ENCODE measurements at places on chromosomes 13 and 19. TPM values are rescaled to one million over a fixed set of nuclear protein-coding genes. Genes with fewer than 3 reads are reported as not detected.

The DNAJC15 gene
- 45.3 TPM for polyA plus RNA-seq

The CBARP gene
- 1.1 TPM for polyA plus RNA-seq

The ZNF223 gene
- polyA plus RNA-seq: 5.3 TPM

The HOOK2 gene
- polyA plus RNA-seq: 5.5 TPM

DNA sequence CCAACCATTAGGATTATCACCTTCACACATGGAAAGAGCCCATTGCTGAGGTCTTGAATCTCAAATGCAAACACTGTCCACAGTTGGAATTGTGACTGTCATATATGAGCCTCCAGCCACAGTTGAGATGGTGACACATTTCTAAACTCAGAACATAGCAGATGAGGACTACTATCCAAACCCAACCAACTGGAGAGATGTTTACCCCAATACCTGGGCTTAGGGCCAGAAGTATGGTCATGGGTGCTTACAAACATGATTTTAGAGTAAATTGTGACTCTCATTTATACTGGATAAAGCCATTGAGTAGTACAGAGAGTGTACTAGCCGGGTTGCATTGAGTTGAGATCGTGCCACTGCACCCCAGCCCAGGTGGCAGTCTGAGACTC is 14.0 kb upstream of the ZNF681 start:
- no peak for DNase-seq

DNA sequence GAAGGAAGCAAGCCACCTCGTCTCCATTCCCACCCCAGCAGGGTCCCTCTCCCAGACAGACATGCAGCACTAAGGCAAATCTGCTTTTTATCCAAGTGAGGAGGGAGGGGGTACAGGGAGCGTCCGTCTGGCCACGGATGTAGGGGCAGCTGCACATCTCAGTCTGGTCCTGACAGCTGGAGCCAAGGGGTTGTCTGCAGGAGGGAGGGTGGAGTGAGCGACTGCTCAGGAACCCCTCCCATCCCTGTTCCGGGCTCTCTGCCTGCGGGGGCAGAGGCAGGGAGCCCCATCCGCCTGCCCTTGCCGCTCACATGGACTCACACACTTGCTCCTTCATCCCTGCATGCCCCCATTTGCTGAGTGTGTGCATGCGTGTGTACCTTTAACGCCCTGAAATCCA is 2.5 kb downstream of the TMEM190 start:
- no peak for DNase-seq

GRCh38 chr13:27327633-27328032 is 57.0 kb downstream of the RASL11A start:
- no peak for DNase-seq

DNA sequence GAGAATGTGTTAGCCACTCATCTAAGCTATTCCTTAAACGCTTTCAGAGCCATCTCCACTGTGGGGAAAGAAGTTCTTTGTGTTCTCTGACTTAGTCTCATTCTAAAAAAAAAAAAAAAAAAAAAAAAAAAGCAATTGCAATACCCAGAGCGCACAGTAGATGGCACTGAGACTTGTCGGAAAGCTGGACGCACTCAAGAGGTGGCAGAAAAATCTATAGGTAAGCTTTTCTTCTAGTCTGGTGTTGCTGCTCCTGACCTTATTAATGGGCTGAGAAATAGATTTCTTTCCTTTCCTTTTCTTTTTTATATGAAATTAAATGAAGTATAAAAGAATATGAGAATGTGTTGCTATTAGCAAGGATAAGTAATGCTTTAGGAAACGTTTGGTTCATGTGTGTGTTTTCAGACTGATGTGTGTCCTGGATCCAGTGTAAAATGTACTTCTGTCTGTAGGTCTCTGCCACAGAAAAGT is 4.7 kb upstream of the GJB2 start:
- no peak for DNase-seq

- no peak for DNase-seq
Observed at GRCh38 chr13:60441761-60442160, 44.7 kb downstream of the TDRD3 start.

- no peak for DNase-seq
Observed at GRCh38 chr13:78520425-78520824, 82.9 kb downstream of the POU4F1 start.

GRCh38 chr19:12495002-12495802 is 10.6 kb upstream of the ZNF709 start:
- DNase-seq: peak; percentile 18

DNA sequence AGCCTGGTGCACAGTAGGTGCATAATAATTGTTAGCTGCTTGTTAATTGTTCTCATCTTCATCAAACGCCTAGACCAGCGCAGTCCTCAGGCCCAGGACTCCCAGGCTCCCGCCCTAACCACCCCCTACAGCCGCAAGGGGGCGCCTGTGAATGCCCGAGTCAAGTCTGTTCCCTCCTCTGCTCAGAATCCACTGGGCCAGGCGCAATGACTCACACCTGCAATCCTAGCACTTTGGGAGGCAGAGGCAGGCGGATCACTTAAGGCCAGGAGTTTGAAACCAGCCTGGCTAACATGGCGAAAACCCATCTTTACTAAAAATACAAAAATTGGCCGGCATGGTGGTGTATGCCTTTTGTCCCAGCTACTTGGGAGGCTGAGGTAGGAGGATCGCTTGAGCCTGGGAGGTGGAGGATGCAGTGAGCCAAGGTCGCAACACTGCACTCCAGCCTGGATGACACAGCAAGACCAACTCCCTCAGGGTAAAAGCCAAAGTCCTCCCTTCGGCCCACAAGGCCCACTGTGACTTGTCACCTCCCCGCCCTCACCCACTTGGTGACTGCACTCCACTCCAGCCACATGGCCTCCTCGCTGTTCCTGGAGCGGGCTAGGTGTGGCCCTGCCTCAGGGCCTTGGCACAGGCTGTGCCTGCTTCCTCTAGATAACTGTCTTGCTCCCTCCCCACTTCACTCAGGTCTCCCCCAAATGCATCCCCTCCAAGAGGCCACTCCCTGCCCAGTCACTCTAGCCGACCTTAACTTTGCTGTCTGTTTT is 9.1 kb downstream of the ZNF653 start:
- DNase-seq: peak; percentile 55

DNA sequence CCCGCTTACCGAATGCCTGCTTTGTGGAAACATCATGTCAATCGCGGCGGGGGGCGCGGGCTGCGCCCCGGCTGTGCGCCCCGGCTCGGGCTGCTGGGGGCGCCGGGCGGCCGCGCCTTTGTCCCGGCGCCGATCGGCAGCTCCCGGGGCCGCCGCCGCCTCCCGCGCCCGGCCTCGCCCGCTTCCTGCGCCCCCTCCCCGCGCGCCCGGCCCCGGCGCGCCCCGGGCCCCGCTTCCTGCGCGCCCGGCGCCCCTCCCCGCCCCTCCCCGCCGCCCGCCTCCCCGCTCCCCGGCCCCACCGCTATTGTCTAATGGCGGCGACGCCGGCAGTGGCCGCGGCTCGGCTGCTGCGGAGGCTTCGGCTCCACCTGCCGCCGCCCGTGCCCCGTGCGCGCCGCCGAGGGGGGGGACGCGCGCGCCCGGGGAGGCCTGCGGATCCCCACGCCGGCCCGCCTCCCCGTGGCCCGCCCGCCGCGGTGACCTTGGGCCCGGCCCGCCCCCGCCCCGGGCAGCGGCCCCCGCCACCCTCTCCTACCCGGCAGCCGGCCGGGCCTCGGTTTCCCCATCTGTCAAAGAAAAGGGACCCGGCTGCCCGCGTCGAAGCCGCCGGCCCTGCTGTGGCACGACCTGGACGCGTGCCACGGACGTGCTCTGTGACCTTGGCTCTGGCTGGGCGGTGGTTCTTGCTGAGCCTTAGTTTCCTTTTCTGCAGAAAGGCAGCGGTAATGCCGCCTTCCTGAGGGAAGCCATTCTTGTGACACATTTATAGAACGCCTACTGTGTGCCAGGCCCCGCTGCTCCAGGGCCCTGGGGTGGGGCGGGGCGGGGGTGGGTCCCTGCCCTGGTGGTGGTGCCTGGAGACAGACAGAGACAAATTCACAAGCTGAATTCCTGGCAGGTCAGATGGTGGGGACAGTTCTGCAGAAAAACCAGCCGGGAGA is at the start of gene TLE5:
TSS of gene TLE5 (minus strand) at position 331 of the 941 bp plus-strand sequence. CDS start at position 36, 295 bp downstream.
- DNase-seq: no peak

GRCh38 chr13:46369506-46370277 is 17.4 kb downstream of the RUBCNL start:
- peak; percentile 43 for DNase-seq

GRCh38 chr13:25088562-25089221 is 7.2 kb upstream of the PABPC3 start:
- no peak for DNase-seq

DNA sequence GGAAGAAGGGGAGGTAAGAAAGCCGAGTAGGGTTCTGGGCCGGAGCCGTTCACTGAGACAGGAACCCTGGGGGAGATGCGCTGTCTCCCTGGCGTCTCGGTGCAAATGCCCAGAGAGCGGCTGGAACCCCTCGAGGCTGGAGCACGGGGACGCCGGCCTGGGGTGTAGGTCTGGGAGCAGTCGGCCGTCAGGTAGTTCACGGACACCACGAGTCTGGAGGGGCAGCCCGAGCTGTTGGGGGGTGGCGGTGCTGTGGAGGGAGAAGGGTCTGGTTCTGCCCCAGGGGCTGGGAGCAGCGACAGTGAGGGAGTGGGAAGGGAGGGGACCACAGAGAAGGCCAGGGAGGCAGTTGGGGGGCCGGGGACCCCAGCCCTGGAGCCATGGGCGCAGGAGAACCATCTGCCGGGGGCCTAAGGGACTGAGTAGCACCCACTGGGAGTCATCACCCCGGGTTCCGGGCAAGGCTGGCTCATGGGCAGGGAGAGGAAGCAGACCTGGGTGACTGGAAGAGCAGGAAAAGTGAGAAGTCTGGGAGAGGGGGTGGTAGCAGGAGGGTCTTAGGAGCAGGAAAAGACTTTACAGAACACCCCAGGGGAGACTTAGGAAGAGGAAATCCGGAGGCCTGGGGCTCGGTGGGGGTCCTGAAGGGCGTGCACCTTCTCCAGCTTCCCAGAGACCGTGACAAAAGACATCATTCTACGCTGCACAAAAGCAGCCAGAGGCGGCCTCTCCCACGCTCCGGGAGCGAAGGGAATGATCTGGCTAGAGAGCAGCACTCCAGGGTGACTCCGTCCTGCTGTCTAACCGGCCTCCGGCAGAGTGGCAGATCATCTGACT is 173.1 kb upstream of the SOX1 start:
- no peak for DNase-seq

- no peak for DNase-seq
Observed at GRCh38 chr19:38134540-38135149, 89.4 kb downstream of the DPF1 start.

GRCh38 chr13:45951724-45952123 is 100.2 kb upstream of the SIAH3 start:
- no peak for DNase-seq

All from AG04450 (cell line).